Activated CD4-positive, alpha-beta memory T cell treated with anti-CD3 and anti-CD28 coated beads for 36 hours (primary cell): ENCODE measurements at places on chromosomes 13 and 19. TPM values are rescaled to one million over a fixed set of nuclear protein-coding genes. Genes with fewer than 3 reads are reported as not detected.

Gene CCDC70
- not detected for total RNA-seq

DNA sequence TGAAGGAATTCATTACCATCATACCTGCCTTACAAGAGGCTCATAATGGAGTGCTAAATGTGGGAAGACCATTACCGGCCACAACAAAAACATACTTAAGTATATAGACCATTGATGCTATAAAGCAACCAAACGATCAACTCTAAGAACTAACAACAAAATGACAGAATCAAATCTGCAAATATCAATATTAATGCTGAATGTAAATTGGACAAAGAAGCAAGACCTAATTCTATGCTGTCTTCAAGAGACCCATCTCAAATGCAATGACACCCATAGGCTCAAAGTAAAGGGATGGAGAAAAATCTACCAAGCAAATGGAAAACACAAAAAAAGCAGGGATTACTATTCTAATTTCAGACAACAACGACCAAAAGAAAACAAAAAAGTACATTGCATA lies 52.3 kb upstream of the GPC6 start:
- no peak for DNase-seq

GRCh38 chr13:110421696-110422385 lies 114.8 kb downstream of the COL4A2 start:
- no peak for DNase-seq

DNA sequence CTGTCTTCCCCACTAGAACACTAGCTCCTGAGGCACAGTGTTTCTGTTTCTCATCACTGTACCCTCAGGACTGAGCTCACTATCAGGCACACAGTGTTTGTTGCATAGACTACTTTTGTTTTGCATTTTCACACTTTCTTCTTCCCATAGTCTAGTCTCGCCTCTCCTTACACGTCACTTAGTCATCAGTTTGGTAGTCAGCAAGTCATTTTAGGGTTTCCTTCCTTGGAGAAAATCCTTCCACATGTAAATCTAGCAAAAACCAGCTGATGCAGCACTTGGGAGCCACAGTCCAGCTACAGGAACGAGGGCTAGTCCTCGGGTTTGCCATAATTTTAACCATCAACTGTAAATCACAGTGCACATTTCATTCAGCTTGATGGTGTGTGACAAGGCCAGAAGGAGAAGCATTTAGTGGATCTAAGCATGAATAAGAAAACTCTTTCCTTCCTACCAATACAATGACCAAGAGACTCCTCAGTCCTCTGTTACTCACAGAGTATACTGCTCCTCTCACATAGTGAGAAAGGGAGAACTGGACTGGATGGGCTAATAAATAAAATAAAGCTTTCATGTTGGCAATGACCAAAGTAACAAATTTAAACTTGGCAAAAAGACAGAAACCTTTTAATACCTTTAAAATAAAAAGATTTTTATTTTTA lies 221.0 kb downstream of the KLF12 start:
- DNase-seq, result no peak

DNA sequence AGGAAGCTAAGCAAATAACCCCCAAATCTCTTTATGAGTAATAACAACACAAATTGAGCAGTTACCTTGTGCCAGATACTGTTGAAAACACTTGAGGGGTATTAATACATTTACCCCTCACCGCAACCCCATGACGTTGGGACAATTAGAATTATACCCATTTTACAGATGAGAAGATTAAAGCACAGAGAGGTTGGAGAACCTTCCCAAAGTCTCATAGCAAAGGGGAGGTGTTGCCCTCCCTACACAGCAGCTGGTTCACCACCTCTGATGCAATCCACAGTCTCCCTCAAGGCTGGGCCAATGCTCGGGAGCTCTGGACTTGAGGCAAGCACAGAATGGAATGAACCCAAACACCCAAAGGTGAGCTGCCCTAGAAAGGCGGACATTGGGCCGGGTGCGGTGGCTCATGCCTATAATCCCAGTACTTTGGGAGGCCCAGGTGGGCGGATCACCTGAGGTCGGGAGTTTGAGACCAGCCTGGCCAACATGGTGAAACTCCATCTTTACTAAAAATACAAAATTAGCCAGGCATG lies 3.9 kb upstream of the CCNE1 start:
- no peak for DNase-seq

- DNase-seq, result no peak
Measured at GRCh38 chr13:105567951-105568525, 967.4 kb downstream of the EFNB2 start.
